Fibroblast of skin of right quadriceps (primary cell): ENCODE measurements at places on chromosomes 16 and 17.

GRCh38 chr16:23368469-23368868, 66.4 kb downstream of the SCNN1B start:
- DNase-seq, result no peak

DNA sequence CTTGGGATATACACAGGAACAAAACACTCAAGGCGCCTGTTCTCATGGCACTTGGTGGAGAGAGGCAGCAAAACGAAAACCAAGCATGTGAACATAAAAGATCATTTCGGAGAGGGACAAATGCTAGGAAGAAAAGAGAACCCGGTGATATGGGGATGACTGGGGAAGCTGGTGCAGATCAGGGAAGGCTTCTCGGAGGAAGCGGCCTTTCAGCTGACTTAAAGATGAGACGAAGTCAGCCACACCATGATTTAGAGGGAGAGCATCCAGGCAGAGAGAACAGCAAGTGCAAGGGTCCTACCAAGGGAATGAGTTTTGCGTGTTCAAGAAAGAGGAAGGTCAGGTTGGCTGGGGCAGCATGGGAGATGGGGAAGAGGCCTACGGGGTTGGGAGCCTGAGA, 250.9 kb downstream of the KATNIP start:
- DNase-seq, result no peak

DNA sequence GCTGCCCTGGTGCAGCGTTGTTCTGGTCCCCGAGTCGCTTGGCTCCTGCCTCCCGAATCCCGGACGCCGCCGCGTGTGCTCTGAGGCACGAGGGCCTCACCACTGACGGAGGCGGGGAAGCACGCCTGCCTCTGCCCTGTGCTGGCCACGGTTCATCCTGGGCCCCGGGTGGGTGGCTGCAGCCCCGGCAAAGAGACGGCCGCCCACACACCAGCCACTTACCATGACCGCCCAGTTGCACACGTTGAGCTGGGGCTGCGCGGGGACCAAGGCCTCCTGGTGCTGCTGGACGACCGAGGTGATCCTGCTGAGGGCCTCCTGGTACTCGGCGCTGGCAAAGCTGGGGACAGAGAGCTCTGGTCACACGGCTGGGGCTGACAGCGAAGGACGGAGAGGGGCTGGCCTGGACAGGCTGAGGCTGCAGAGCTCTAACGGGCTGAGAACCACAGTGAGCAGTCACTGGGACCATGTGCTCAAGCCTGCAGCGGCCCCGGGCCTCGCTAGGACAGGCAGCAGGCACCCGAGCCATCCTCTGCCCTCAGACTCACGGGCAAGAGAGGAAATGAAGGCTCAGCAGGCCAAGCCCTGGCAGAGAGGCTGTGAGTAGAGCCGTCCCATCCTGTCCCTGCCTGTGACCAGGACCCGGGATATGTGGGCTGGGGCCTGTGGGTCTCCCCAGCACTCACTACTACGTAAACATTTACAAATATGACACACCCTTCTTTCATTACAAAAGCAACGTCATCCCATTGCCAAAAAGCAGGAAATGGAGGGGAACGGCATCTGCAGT, 6.3 kb upstream of the APRT start:
- DNase-seq, result peak; percentile 37

DNA sequence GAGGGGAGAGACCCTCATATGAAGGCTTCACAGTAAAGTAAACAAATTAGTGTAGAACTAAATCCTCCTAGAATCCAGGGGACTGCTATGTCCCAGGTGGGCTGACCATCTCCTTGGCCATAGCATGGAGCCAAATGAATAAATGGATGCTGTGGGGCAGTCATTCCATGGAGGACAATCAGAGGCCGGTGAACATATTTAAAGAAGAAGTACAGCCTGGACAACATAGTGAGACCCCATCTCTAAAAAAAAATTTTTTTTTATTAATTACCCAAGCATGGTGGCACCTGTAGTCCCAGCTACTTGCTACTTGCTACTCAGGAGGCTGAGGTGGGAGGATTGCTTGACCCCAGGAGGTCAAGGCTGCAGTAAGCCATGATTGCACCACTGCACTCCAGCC, 5.3 kb upstream of the CBFB start:
- DNase-seq, result no peak

DNA sequence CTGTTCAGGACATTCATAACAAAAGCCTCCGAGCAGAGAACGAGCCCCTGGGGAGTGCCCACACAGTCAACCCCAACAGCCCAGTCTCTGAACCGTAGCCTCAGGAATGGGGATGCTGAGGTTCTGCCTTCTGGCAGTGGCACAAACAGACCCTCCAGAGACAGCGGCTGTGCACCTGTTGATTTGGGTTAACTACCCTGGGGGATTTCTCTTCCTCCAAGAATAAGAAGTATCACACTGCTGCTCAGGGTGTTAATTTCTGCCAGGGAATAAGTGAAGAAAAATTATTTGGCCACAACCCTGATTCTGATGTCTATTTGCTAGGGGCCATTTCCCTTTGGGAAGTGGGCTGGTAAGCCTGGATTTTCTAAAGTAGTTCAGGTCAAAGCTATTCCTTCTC, 51.0 kb upstream of the PIRT start:
- DNase-seq, result no peak

- DNase-seq, result peak; percentile 52
These were observed at the start of gene SGSM2 for GRCh38 chr17:2336852-2337543. TSS of gene SGSM2 (plus strand) at chr17:2337501. CDS start at chr17:2337689, 188 bp downstream.

GRCh38 chr16:86554599-86554916, 477 bp downstream of the MTHFSD start:
- no peak for DNase-seq

DNA sequence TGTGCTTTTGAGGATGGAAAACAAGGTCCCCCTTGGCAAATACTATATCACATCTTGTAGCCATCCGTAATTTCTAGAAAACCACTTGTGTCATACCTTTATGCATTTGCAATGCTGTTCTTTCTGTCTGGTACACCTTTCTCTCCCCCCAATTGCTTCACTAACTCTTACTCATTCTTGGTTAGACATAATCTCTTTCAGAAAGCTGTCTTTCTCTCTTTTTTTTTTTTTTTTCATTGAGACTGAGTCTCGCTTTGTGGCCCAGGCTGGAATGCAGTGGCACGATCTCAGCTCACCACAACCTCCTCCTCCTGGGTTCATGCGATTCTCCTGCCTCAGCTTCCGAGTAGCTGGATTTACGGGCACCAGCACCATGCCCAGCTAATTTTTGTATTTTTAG, 94.9 kb upstream of the C17orf78 start:
- no peak for DNase-seq
